ENCODE measurements at places on chromosomes 4 and X.

DNA sequence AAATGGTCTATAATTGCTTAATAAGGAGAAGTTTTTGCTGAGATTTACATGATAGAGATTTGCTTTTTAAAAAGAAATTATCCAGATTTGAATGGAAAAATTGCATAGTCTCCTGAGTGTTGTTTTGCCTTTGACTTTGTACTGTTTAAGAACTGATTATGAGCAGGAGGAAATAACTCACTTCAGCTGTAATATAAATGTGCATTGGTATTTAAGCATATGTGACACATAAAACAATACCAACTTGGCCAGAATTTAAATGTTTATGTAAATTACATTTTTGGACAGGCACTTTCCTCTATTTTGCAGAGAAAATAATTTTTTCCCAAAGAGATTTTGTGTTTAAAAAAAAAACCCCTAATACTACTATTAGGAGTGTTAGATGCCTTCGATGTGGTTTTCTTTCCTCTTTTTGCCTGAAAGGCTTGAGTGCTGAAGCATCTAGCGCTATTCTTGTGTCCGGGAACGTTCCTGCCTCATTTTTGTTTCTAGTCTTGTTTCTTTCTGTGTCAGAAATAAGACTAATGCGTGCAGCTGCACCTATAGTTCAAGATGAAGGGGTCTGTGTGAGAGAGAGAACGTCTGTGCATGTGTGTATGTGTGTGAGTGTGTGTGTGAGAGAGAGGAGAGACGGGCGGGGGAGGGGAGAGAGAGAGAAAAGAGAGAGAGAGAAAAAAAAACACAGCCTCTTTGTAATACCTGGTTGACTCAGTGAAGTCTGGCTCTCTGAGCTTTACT is 60.8 kb downstream of the TBL1X start:
- peak; percentile 22 for DNase-seq

- no peak for DNase-seq
Observed at GRCh38 chrX:6965729-6966128, 181.8 kb upstream of the STS start.

- no peak for DNase-seq
Observed at GRCh38 chr4:183657564-183657963, 1.4 kb downstream of the RWDD4 start.

DNA sequence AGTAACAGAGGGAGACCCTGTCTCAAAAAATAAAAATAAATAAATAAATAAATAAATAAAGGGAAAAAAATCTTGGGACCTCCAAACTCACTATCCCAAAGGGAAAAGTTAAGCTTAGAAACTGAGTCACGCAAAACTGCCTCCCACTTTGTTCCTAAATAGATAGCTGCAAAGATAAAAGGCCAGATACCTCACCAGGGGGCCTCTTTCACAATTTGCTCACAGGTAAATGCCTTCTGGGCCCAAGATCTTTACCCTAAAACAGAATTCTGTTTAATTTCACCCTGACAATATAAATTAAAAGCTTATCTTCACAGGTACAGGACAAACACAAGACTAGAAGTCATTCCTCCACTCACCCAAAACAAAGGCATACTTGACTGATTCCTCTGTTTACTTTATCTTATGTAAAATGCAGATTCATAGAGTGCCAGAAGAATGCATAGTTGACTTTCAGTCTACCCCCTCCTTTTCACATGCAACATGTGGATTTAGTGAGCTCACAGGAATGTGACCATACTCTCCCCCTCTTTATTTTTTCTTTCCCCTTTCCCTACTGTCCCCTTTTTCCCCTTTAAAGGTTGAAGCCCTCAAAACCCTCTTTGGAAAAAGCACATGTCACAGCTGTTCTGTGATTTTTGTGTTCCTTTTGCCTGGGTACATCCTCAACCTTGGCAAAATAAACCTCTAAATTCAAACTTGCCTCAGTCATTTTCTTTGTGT is 23.4 kb downstream of the ELF2 start:
- DNase-seq, result no peak

GRCh38 chr4:119087121-119087520 is 48.5 kb upstream of the MYOZ2 start:
- no peak for DNase-seq

- DNase-seq, result peak; percentile 60
Observed at GRCh38 chr4:13985837-13986236, 358.3 kb upstream of the BOD1L1 start.

DNA sequence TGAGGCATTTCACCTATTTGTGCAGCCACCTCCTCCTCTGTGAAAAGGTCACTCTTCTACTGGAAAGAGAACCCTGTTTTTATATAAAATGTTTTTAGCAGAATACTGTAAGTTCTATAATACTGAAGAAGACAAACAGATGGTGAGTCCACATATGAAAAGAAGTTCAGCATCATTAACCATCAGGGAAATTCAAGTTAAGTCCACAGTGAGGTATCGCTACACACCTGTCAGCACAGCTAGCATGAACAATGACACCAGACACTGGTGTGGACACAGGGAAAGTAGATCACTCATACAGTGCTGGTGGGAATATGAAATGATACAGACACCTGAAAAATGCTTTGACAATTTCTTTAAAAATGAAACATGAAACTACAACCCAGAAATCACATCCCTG is 133.0 kb downstream of the MAD2L1 start:
- no peak for DNase-seq

DNA sequence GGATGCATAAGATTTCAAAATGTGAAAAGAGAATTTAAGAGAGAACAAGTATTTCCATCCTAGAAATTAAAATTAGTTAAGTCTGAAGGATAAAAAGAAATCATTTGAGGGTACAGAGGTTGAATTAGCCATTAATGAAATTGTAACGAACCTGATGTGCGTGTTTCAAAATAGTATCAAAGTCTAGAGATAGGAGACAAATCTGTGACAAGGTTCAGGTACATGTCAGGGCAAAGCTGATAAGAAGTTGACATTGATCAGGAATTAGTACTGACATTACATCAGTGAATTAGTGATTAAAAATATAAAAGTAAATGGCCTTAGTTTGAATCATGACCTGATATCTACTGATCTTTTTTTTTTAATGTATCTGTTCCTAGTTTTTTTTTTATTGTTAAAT is 62.3 kb downstream of the UGT2B10 start:
- no peak for DNase-seq
